Retina (tissue), 1 donor: ENCODE measurements at places on chromosomes 13 and 19.

DNA sequence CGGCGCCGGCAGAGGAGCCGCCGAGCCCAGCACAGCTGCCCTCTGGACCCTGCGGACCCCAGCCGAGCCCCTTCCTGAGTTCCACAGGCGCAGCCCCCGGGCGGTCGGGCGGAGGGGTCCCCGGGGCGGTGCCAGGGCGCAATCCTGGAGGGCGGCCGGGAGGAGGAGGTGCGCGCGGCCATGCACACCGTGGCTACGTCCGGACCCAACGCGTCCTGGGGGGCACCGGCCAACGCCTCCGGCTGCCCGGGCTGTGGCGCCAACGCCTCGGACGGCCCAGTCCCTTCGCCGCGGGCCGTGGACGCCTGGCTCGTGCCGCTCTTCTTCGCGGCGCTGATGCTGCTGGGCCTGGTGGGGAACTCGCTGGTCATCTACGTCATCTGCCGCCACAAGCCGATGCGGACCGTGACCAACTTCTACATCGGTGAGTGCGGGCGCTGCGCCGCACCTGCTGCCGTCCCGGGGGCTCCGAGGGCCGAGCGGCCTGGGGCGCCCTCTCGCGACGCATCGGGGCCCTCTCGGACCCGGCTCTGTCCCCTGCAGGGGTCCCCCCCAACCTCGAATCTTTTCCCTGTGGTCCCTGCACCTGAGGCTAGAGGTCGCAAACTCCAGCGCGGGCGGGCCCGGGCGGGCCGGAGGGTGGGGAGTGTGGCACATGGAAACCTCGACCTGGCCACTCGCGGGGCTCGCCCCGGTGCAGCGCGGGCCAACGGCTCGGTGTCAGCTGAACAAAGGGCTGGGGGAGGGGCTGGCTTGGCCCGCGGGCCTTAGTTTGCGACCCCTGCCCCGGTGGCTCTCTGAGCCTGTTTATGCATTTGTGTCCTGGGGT is at the start of gene KISS1R:
TSS of gene KISS1R (plus strand) at position 11 of the 829 bp plus-strand sequence. CDS start at position 181, 170 bp downstream.
- peak; percentile 85 for DNase-seq

- DNase-seq = no peak
Observed at GRCh38 chr19:28847468-28847867, 365.5 kb downstream of the UQCRFS1 start.

DNA sequence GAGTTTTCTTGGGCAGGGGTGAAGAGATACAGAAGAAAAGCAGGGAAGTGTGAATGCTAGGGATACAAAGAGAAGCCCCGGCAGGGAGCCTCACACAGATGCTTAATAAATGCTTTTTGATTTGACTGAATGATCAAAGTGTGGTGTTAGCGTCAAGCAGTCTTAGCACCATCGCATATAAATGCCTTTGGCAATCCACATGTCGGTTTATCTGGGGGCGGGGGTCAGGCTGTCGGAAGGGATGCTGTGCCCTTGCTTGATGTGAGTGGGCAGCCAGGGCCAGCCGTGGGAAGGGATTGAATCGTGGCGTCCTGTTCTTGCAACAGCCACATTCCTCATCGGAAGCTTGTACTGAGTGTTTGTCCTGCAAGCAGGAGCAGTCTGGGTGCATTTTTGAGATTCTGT is 173.1 kb downstream of the LACC1 start:
- DNase-seq = peak; percentile 78

- DNase-seq = peak; percentile 36
Observed at GRCh38 chr19:56885173-56885985, 44.9 kb upstream of the PEG3 start.

DNA sequence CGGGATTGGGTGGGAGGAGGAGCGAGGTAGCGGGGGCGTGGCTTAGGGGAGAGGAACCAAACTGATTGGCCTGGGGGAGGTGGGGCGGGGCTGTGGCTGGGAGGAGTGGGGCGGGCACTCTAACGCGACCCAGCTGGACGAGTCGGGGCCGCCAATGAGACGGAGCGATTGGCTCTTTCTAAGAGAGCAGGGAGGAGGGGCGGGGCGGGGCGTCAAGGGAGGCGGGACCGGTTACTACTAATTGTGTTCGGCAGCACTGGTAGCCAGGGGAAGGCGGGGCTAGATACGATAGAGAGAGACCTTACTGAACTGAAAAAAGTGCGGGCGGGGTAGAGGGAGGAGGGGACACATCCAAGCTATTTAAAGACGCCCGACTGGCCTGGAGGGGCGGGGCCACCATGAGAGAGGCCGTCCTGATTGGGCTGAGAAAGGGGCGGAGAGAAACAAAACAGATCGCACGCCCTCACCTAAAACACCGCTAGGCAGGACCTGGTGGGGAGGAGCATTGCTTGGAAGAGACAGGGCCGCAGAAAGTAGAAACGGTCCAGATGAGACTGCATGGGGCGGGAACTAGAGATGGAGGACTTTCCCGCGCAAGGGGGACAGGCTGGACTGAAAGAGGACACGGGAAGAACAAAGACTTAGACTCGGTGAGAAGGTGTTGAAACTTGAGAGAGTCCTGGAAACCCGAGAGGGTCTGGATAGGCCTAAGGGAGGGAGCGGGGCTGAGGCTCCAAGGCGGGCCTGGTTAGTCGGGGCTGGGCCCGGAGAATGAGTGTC is at the start of gene KCNC3:
TSS of gene KCNC3 (minus strand) at position 232 of the 780 bp plus-strand sequence. CDS start 295 bp downstream, outside the sequence.
- DNase-seq = peak; percentile 95

DNA sequence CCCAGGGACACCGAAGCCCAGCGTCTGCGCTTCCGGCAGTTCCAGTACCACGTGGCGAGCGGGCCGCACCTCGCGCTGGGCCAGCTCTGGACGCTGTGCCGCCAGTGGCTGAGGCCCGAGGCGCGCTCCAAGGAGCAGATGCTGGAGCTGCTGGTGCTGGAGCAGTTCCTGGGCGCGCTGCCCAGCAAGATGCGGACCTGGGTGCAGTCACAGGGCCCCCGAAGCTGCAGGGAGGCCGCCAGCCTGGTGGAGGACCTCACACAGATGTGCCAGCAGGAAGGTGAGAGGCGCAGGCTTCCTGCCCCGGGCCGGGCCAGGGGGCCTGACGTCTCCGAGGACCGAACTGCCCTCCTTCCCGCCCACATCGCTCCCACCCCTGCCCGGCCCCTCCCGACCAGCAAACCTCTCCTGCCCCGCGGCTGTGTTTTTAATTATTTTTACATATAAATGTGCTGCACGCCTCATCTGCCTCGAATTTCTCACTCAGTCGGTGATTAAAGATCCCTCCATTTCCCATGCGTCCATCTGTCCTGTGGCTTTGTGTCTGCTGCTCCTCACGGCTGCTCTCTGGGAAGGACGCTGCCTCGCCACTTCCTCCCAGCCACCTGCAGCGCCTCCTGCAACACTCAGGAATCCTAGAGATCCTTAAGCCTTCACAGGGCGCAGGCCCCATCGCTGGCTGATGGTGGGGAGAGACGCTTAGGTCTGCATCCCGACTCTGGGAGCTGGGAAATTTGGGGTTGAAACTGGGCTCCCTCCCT is 4.3 kb downstream of the ZSCAN1 start:
- peak; percentile 48 for DNase-seq
